MCF 10A (cell line): ENCODE measurements at places on chromosomes 3 and 15. TPM values are rescaled to one million over a fixed set of nuclear protein-coding genes. Genes with fewer than 3 reads are reported as not detected.

Gene GOLGA6A
- not detected in 2 replicates for total RNA-seq

Gene ACKR4
- total RNA-seq: not detected in 2 replicates

Gene PIK3CA
- total RNA-seq: 18.1 and 20.7 TPM in 2 replicates

Gene ZNF860
- 11.7 and 12.5 TPM in 2 replicates for total RNA-seq

Gene CXCR6
- total RNA-seq: not detected in 2 replicates

Gene TGM5
- 0.12 TPM in 1 of 2 replicates, not detected in the other for total RNA-seq

Gene LRRN1
- total RNA-seq: 1.2 TPM in 2 replicates

Gene CNTN4
- 0.12 and 2.7 TPM in 2 replicates for total RNA-seq

Gene IL20RB
- total RNA-seq: 158 and 163 TPM in 2 replicates
